ENCODE measurements at places on chromosomes 6 and 20. TPM values are rescaled to one million over a fixed set of nuclear protein-coding genes. Genes with fewer than 3 reads are reported as not detected.
A peak's percentile ranks its signal among the peaks of the same experiment; 100 is the strongest.

DNA sequence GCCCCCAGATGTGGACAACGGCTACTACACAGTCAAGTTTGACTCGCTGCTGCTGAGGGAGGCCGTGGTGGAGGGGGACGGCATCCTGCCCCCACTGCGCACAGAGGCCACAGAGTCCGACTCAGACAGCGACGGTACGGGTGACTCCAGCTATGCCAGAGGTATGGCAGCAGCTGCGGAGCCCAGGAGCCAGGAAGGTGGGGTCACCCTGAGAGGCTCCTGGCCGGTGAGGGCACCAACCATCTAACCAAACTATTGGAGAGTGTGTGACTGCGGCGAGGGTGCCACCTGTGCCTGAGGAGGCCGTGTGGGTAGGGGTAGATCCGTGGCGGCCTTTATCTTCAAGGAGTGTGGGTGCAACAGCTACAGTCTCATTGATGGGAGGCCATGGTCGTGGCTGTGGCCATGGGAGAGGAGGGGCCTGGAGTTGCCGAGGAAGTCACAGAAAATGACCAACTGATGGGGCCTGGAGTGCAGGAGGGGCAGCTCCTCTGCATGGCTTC lies 2.8 kb upstream of the LIME1 start:
- no peak for DNase-seq

GRCh38 chr6:12101653-12102312 lies 89.7 kb downstream of the HIVEP1 start:
- DNase-seq: no peak

DNA sequence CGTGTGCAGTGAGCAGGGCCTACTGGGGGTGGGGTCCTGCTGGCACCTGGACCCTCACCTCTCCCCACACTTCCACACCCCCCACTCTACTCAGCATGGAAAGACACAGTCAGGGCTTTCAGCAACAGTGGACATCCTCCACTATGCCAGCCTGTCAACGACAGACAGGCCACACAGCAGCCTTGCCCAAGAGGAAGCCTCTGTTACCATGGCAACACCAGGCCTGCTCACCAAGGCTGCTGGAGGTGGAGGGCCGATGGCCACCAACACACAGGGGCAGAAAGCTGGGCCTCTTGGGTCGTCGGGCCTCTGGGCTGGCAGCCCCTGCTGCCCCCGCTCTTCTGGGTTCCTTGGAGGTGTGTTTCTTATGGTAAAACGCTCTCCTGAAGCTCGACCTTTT lies 13.6 kb downstream of the BNIP5 start:
- peak; percentile 43 for DNase-seq

GRCh38 chr20:41142919-41143318 lies 5.6 kb downstream of the PLCG1 start:
- DNase-seq: no peak

DNA sequence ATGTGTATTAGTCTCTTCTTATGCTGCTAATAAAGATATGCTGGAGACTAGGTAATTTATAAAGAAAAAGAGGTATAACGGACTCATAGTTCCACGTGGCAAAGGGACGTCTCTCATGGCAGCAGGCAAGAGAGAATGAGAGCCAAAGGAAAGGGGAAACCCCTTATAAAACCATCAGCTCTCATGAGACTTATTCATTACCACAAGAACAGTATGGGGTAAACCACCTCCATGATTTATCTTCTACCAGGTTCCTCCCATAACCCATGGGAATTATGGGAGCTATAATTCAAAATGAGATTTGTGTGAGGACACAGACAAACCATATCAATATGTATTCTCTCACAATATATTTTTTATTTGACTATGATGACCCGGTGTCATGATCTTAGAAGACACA lies 109.1 kb downstream of the UTRN start:
- no peak for DNase-seq

DNA sequence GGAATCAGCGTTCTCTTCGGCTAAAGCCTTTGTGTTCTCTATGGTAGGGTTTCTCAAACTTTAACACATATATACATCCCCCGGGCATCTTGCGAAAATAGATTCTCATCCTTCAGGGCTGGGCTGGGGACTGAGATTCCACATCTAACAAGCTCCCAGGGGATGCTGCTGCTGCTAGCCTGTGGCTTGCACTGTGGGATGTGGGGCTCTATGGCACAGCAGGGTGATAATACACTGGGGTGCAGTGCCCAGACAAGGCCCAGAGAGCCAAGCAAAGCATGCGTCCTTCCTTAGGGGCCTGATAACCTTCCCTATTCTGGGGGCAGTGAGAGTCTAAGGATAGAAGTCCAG lies 102.0 kb downstream of the LAMP5 start:
- DNase-seq: no peak

DNA sequence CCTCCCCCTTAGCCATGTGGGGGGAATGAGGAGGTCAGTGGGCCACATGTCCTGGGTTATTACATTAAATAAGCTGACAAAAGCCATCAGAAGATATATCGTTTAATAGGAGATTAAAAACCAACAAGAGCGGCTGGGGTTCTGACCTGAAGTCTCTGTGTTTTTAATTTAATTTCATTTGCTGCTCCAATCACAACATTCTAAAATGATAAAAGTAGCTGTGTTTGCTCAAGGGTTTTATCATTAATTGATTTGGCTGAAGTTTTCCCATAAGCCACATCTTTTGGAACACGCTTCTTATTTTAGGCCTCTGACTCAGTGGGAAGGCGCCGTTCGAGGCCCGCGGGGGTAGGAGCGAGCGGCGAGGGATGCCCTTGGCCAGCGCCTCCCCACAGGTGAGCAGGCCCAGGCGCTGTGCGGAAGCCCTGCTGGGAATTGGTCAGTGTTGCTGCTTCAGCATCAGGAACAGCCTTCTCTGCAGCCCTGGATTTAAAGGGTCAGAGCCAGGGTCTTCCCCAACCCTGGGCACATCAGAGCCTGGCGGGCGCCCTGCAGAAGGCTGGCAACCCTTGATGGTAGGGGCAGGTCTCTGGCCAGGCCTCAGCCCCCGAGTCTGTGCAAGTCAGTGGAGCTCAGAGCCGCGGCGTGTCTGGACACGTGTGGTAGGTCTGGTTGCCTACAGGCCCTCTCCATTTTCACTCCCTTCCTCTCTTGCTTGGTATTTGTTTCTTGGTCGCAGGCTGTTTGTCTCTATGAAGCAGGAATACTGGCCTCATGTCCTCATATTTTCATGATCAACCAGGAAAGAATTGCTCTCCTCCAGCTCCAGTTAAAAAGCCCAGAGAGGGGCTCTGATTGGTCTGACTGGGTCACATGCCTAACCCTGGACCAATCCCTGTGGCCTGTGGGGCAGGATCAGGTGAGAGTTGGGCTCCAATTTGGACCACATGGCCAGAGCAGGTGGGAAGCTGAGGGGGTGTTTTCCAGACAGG lies 30.9 kb upstream of the MLN start:
- no peak for DNase-seq

DNA sequence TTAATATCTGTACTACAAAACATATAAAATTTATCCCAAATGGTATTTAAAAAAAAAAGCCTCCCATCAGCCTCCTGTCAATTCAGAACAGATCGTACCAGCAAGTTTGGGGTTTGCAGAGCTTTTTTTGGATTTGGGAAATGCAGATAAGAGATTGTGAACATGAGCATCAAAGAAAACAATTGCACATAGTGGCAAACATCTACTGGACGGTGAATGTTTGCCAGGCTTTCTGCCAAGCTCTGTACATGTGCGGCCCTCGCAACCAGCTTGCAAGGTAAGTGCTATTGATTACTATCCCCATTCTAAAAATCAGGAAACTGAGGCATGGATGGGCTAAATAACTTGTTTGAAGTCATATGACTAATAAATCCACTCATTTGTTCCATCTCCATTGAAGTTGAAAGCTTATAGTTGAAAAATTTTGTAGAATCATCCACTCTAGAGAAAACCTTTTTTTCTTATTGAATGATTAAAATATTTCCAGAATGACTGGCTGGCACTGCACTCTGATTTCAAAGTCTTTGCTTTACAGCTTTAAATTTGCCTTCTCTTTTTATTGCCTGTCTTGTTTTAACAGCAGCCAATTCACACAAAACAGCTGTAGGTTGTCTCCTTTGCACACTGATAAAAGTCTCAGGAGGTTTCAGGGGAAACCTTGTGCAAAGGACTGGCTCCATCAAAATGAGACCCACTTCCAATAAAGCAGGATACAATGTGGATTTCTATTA lies 37.4 kb upstream of the SIRT5 start:
- no peak for DNase-seq

- no peak for DNase-seq
Observed at GRCh38 chr6:122709922-122710512, 69.5 kb upstream of the FABP7 start.

GRCh38 chr20:63027922-63028389 lies 21.2 kb upstream of the BHLHE23 start:
- peak; percentile 41 for DNase-seq

DNA sequence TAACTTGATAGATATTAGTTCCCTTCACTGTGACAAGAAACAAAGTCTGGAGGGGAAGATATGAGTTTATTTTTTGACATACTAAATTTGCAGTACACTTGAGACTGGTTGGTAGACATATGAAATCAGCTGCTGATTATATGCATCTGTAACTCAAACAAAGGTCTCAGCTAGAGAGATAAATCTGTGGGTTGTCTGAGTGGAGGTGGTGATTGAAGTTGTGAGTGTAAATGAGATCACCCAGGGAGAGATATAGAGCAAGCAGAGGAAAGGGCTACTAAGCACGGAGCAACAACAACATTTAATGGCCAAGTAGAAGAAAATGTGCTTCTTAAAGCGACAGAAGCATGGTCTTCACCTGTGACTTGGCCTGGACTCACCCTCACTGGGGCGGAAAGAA lies 173.2 kb upstream of the EYA4 start:
- DNase-seq: no peak

- DNase-seq: peak; percentile 79
Observed at GRCh38 chr6:2790588-2791449, 25.6 kb downstream of the WRNIP1 start.

DNA sequence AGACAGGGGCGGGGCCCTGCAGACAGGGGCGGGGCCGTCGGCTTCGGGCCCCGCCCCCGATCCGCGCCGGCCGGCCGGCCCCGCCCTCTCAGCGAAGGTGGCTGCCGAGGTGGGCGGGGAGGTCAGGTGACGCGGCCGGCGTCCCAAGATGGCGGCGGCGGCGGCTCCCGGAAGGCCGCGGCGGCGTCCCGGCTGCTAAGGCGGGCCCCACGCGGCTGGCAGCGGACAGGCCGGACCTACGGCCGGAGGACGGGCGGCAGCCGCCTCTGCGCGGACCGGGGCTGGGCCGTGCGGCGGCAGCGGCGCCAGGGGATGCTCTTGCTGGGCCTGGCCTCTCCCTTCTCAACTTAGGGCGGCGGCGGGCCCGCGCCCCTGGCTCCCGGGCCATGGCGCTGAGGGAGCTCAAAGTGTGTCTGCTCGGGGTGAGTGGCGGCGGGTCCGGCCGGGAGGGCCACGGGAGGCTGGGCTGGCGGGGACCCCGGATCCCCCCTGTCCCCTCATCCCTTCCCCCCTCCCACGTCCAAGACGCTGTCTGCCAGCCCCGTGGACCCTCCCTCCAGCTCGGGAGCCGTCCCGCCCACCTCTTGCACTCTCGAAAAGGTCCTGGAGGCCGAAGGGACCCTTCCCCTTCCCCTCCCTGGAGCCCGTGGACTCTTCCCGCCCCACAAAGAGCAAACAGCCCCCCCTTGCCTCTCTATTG lies at the start of gene RAB22A:
Gene RAB22A (plus strand): TSS at position 125 of the 700 bp plus-strand sequence. CDS start 262 bp downstream, at position 387.
- DNase-seq: peak; percentile 64

- DNase-seq: peak; percentile 46
Observed at GRCh38 chr6:42454428-42454791, 2.7 kb upstream of the TRERF1 start.

DNA sequence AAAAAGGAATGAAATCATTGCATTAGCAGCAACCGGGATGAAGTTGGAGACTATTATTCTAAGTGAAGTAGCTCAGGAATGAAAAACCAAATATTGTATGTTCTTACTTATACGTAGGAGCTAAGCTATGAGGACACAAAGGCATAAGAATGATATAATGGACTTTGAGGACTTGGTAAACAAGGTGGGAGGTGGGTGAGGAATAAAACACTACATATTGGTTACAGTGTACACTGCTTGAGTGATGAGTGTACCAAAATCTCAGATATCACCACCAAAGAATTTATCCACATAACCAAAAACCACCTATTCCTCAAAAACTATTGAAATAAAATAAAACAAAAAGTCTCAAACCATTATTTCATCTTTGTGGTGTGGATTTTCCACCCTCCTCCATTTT lies 593.5 kb downstream of the TENT5A start:
- no peak for DNase-seq

DNA sequence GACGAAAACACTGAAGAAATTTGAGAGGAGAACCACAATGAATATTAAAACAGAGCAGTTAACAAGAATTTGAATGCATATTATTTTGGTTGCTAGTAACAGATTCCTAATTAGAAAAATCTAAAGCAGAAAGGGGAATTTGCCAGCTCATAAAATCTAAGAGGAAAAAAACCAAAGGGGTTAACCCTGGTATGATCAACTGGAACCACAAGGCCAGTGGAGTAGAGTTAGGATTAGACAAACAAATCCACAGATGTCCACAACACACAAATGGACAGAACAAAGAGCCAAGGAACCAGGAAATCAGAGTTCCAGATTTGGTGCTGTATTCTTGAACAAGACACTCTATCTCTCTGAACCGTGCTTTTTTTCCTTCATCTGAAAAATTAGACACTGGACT lies 195.0 kb downstream of the TASP1 start:
- no peak for DNase-seq

DNA sequence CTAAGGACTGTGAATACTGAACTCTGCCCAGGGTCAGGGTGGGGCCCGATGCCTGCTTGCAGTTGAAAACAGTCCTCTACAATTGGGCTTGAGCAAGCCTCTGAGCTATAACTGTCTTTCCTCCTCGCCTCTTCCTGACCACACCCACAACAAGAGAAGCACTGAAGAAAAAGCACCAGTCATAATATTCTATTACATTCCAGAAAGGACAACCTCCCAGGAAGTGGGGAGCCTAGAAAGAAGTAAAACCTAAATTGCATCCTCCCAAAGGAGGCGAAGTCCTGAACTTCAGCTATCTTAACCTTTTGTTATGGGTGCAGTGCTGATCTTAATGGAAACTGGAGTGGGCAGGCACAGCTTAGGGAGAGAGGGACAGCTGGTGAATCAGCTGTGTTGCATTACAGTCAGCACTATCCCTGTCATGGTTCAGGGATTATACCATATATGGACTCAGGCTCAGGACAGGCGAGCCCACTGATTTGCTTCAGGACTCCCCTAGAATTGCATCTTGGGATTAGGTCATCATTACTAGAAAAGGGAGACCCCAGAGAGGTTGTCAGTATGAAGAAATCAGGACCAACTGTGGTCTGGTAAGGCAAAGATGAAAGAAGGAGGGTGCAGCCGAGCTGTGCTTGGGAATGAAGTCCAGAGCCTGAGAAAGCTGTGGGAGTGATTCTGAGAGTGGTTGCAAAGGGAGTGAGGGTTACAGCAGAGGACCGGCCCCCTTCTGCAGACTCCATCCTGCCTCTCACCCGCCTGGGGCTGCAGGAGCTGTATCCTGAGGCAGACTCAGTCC lies 18.3 kb upstream of the TRAM2 start:
- no peak for DNase-seq

- DNase-seq: no peak
Observed at GRCh38 chr20:54063992-54064676, 6.3 kb downstream of the BCAS1 start.

GRCh38 chr20:21237956-21238799 lies 65.0 kb upstream of the XRN2 start:
- DNase-seq: no peak

Gene RAB44
- total RNA-seq: 0.06 TPM

Gene NRSN1
- total RNA-seq: not detected

Gene HLA-DOA
- 1.4 TPM for total RNA-seq

Gene PBX2
- 109 TPM for total RNA-seq
